ENCODE measurements at places on chromosomes 7 and 10. TPM values are rescaled to one million over a fixed set of nuclear protein-coding genes. Genes with fewer than 3 reads are reported as not detected.

GRCh38 chr7:42886129-42886528, 25.7 kb downstream of the C7orf25 start:
- H3K36me3 ChIP-seq, result no peaks in the 10 kb centered on the region
- no peak for DNase-seq
- H3K27me3 ChIP-seq, result no peaks in the 10 kb centered on the region
- peaks cover 12% of the 10 kb centered on the region for H3K4me1 ChIP-seq
- H3K4me3 ChIP-seq, result no peak overlapping the region
- no peak overlapping the region for H3K27ac ChIP-seq

GRCh38 chr10:22589851-22590514, 124.4 kb downstream of the PIP4K2A start:
- no peak overlapping the region for H3K4me3 ChIP-seq
- peaks cover 3% of the 10 kb centered on the region for H3K36me3 ChIP-seq
- H3K4me1 ChIP-seq, result no peaks in the 10 kb centered on the region
- DNase-seq, result no peak
- no peaks in the 10 kb centered on the region for H3K27me3 ChIP-seq

GRCh38 chr7:5210751-5211338, 20.8 kb downstream of the WIPI2 start:
- H3K4me1 ChIP-seq, result peaks cover 19% of the 10 kb centered on the region
- no peak for DNase-seq
- H3K36me3 ChIP-seq, result peaks cover 18% of the 10 kb centered on the region
- no peak overlapping the region for H3K4me3 ChIP-seq
- no peak overlapping the region for H3K27ac ChIP-seq

GRCh38 chr10:14560791-14561765, 213.6 kb downstream of the FAM107B start:
- peaks cover 48% of the 10 kb centered on the region for H3K4me1 ChIP-seq
- peaks cover 5% of the 10 kb centered on the region for H3K36me3 ChIP-seq
- no peak overlapping the region for H3K4me3 ChIP-seq
- H3K27ac ChIP-seq, result peak overlapping the region; percentile 64
- no peaks in the 10 kb centered on the region for H3K27me3 ChIP-seq
- DNase-seq, result no peak

DNA sequence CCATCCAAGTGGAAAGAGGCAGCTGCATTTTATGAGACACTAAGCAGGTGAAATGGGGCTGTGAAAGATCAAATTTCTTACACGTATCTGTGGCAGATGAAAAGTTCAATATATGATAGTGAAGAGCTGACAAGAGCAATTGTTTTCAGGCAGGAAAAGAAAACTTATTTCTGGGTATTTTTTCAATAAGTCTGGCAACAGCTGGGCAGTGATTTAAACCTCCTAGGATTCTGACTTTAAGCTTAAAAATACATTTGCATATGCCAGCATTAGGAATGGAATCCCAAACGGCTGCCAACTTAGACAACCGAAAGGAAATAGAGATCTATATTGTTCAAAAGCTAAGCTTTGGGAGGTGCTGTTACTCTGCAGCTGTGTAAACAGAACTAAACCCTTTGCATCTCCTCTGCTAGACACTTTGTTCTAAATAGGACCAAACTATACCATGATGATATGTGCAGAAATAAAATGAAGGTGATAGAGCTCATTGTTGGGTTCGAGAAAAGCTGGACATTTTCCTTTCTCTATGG, 26.1 kb downstream of the DYNC1I1 start:
- H3K27ac ChIP-seq, result no peak overlapping the region
- H3K4me1 ChIP-seq, result no peaks in the 10 kb centered on the region
- no peaks in the 10 kb centered on the region for H3K36me3 ChIP-seq
- no peaks in the 10 kb centered on the region for H3K27me3 ChIP-seq
- DNase-seq, result no peak

- H3K4me3 ChIP-seq, result no peak overlapping the region
- H3K4me1 ChIP-seq, result peaks cover 25% of the 10 kb centered on the region
- H3K36me3 ChIP-seq, result no peaks in the 10 kb centered on the region
- DNase-seq, result no peak
- H3K27me3 ChIP-seq, result no peaks in the 10 kb centered on the region
These were observed 965 bp upstream of the PROSER2 start for GRCh38 chr10:11822026-11822756.

DNA sequence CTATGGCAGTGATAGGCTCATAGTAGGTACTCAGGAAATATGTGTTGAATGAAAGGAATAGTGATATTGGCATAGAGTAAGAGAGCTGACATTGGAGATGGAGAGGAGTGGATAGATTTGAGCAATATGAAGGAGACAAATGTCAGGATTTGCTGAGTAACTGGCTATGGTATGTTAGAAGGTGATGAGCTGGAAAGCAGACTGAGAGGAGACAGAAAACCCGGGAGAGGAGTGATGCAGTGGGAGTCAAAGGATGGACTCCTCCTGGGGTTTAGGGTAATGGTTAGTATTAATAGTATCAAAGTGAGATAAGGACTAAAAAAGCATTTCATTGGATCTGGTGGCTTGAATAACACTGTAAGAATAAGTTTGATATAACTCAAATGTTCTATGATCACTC, 64.8 kb downstream of the CD36 start:
- no peak for DNase-seq
- H3K36me3 ChIP-seq, result no peaks in the 10 kb centered on the region
- no peaks in the 10 kb centered on the region for H3K27me3 ChIP-seq
- no peak overlapping the region for H3K27ac ChIP-seq
- H3K4me3 ChIP-seq, result no peak overlapping the region

GRCh38 chr10:123203393-123204126, 49.4 kb downstream of the BUB3 start:
- H3K36me3 ChIP-seq, result no peaks in the 10 kb centered on the region
- peak overlapping the region; percentile 23 for H3K27ac ChIP-seq
- no peak for DNase-seq
- no peaks in the 10 kb centered on the region for H3K27me3 ChIP-seq
- H3K4me3 ChIP-seq, result no peak overlapping the region

DNA sequence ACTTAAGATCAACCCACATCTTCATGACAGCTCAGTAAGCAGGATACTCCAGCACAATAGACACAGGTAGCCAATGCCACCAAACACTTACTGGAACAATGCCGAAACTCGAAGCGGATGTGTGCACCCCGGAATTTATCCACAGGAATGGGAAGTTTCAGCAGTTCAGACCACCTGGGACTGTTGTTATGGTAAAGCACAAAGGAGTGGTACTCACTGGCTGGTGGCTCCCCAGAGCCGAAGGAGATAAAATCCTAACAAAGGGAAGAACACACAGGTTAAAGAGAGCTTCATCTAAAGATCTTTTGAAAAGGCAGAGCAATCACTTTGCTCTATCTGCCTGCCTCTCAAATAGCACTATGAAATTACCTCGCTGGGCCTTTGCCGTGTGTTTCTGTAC, 305.9 kb downstream of the DOCK4 start:
- DNase-seq, result no peak
- no peaks in the 10 kb centered on the region for H3K4me1 ChIP-seq
- no peak overlapping the region for H3K27ac ChIP-seq
- H3K36me3 ChIP-seq, result peaks cover 18% of the 10 kb centered on the region
- no peak overlapping the region for H3K4me3 ChIP-seq

DNA sequence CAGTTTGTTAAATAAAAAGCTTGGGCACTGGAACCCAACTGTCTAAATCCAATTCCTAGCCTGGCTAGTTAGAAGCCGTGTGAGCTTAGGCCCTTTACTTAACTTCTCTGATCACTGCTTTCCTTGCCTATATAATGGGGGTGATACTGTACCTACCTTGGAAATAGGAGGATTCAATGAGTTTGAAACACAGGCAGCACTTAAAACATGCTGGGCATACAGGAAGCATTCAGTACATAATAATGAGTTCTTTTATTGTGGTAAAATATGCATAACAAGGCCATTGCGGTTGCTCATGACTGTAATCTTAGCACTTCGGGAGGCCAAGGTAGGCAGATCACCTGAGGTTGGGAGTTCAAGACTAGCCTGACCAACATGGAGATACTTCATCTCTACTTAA, 47.4 kb upstream of the SEPHS1 start:
- H3K4me1 ChIP-seq, result no peaks in the 10 kb centered on the region
- no peaks in the 10 kb centered on the region for H3K27me3 ChIP-seq
- no peak overlapping the region for H3K4me3 ChIP-seq
- DNase-seq, result no peak

- H3K4me3 ChIP-seq, result no peak overlapping the region
- DNase-seq, result peak; percentile 80
- no peaks in the 10 kb centered on the region for H3K27me3 ChIP-seq
- no peaks in the 10 kb centered on the region for H3K36me3 ChIP-seq
These were observed 480.5 kb upstream of the ZMIZ1 start for GRCh38 chr10:78588194-78588811.

- H3K36me3 ChIP-seq, result peaks cover 48% of the 10 kb centered on the region
- peaks cover 68% of the 10 kb centered on the region for H3K4me1 ChIP-seq
- H3K27me3 ChIP-seq, result no peaks in the 10 kb centered on the region
- DNase-seq, result no peak
These were observed 4.5 kb downstream of the DEPP1 start for GRCh38 chr10:44974082-44974627.

- H3K27ac ChIP-seq, result no peak overlapping the region
- H3K27me3 ChIP-seq, result peaks cover 3% of the 10 kb centered on the region
- DNase-seq, result peak; percentile 83
- no peak overlapping the region for H3K4me3 ChIP-seq
- H3K36me3 ChIP-seq, result no peaks in the 10 kb centered on the region
These were observed 1277.1 kb downstream of the GATA3 start for GRCh38 chr10:9331583-9332008.

DNA sequence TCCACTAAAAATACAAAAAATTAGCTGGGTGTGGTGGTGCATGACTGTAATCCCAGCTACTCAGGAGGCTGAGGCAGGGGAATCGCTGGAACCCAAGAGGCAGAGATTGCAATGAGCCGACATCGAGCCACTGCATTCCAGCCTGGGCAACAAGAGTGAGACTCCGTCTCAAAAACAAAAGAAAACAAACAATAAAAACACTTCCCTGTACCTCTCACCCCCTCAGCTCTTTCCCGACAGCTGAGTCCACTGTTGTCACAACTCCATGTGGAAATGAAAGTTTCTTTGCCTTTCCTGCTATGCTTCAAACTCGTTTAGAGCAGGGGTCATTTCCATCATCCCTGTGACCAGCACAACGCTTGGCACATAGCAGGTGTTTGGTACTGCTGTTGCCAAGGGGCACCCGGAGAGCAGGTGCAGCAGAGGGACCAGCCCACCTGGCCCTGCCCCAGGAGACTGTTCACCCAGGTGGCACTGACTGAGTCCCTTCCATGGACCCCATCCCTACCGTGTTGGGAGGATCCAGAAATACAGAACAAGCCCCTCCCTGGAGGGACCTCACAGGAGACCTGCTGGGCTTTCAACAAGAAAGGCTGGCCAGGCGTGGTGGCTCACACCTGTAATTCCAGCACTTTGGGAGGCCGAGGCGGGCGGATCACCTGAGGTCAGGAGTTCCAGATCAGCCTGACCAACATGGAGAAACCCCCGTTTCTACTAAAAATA, 4.9 kb downstream of the TMEM130 start:
- H3K36me3 ChIP-seq, result no peaks in the 10 kb centered on the region
- H3K27me3 ChIP-seq, result peaks cover 7% of the 10 kb centered on the region
- no peak overlapping the region for H3K4me3 ChIP-seq
- H3K4me1 ChIP-seq, result peaks cover 19% of the 10 kb centered on the region
- no peak overlapping the region for H3K27ac ChIP-seq
- DNase-seq, result no peak

GRCh38 chr10:51340845-51341610, 266.7 kb downstream of the PRKG1 start:
- H3K36me3 ChIP-seq, result no peaks in the 10 kb centered on the region
- no peaks in the 10 kb centered on the region for H3K27me3 ChIP-seq
- peak; percentile 33 for DNase-seq
- H3K4me3 ChIP-seq, result no peak overlapping the region
- peaks cover 15% of the 10 kb centered on the region for H3K4me1 ChIP-seq

GRCh38 chr7:123795917-123796316, 47.1 kb upstream of the WASL start:
- no peak overlapping the region for H3K4me3 ChIP-seq
- H3K27me3 ChIP-seq, result no peaks in the 10 kb centered on the region
- no peak for DNase-seq
- no peaks in the 10 kb centered on the region for H3K36me3 ChIP-seq
- peaks cover 10% of the 10 kb centered on the region for H3K4me1 ChIP-seq
- H3K27ac ChIP-seq, result no peak overlapping the region

- peak; percentile 6 for DNase-seq
- H3K4me1 ChIP-seq, result no peaks in the 10 kb centered on the region
- no peaks in the 10 kb centered on the region for H3K27me3 ChIP-seq
- H3K27ac ChIP-seq, result no peak overlapping the region
- H3K36me3 ChIP-seq, result no peaks in the 10 kb centered on the region
- no peak overlapping the region for H3K4me3 ChIP-seq
These were observed 745.8 kb downstream of the CNTNAP2 start for GRCh38 chr7:146862415-146862814.

GRCh38 chr10:73359492-73359891, 828 bp upstream of the CFAP70 start:
- H3K27me3 ChIP-seq, result no peaks in the 10 kb centered on the region
- no peak overlapping the region for H3K27ac ChIP-seq
- no peak for DNase-seq
- peaks cover 15% of the 10 kb centered on the region for H3K4me1 ChIP-seq
- no peak overlapping the region for H3K4me3 ChIP-seq

- no peak overlapping the region for H3K4me3 ChIP-seq
- no peaks in the 10 kb centered on the region for H3K36me3 ChIP-seq
- no peaks in the 10 kb centered on the region for H3K27me3 ChIP-seq
- no peak overlapping the region for H3K27ac ChIP-seq
- DNase-seq, result no peak
These were observed 185.6 kb downstream of the ANK3 start for GRCh38 chr10:60203993-60204618.

- H3K27me3 ChIP-seq, result no peaks in the 10 kb centered on the region
- H3K27ac ChIP-seq, result no peak overlapping the region
- no peak for DNase-seq
- no peak overlapping the region for H3K4me3 ChIP-seq
- H3K4me1 ChIP-seq, result peaks cover 8% of the 10 kb centered on the region
These were observed 9.0 kb downstream of the ADK start for GRCh38 chr10:74160013-74160412.

GRCh38 chr7:13581097-13581496, 408.4 kb downstream of the ETV1 start:
- no peak for DNase-seq
- H3K4me3 ChIP-seq, result no peak overlapping the region
- H3K36me3 ChIP-seq, result no peaks in the 10 kb centered on the region
- H3K27me3 ChIP-seq, result no peaks in the 10 kb centered on the region
- no peaks in the 10 kb centered on the region for H3K4me1 ChIP-seq

PNLIPRP1 gene
- total RNA-seq, result not detected

PVRIG gene
- not detected for total RNA-seq

NPC1L1 gene
- 1.6 TPM for total RNA-seq

PTF1A gene
- total RNA-seq, result 1.3 TPM

HGF gene
- total RNA-seq, result 7.4 TPM

ZNF804B gene
- total RNA-seq, result not detected

HTRA1 gene
- 69.5 TPM for total RNA-seq

UCN3 gene
- total RNA-seq, result not detected

CHRM2 gene
- total RNA-seq, result 36.0 TPM

TMEM225B gene
- total RNA-seq, result not detected

NDUFB8 gene
- total RNA-seq, result 71.8 TPM

ABI1 gene
- 46.4 TPM for total RNA-seq

RNF32 gene
- total RNA-seq, result 1.2 TPM

ADAMTS14 gene
- total RNA-seq, result not detected

PPP1R9A gene
- 10.7 TPM for total RNA-seq

All from stomach (tissue), 19 donors.